Stimulated activated CD4-positive, alpha-beta T cell treated with anti-CD3 and anti-CD28 coated beads, Interleukin-1b, Interleukin-23, amount 100 ng/mL, for 24 hours (primary cell): ENCODE measurements at places on chromosomes 1 and 21.

- DNase-seq: peak; percentile 74
Observed at GRCh38 chr1:203504400-203505250, 10.7 kb downstream of the OPTC start.

DNA sequence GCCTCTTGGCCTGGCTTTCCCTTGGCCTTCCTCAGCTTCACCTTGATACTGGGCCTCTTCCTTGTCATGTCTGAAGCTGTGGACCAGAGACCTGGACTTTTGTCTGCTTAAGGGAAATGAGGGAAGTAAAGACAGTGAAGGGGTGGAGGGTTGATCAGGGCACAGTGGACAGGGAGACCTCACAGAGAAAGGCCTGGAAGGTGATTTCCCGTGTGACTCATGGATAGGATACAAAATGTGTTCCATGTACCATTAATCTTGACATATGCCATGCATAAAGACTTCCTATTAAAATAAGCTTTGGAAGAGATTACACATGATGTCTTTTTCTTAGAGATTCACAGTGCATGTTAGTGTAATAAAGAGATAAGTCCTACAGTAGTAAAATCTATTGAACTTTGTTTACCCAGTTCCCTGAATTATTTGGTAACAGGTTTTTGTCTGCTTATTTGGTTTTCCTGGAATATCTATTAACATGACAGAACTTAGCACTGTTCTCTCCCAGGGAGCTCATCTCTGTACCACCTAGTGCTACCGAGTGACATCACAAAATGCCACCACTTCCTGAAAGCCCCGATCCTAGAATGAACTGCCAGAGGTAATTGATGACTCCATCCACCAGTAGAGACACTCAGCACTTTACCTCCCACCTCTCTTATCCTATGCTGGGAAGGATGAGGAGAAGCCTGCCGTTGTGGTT lies 22.2 kb downstream of the UBE2T start:
- no peak for DNase-seq

- no peak for DNase-seq
Observed at GRCh38 chr21:29217818-29218291, 80.9 kb upstream of the BACH1 start.

DNA sequence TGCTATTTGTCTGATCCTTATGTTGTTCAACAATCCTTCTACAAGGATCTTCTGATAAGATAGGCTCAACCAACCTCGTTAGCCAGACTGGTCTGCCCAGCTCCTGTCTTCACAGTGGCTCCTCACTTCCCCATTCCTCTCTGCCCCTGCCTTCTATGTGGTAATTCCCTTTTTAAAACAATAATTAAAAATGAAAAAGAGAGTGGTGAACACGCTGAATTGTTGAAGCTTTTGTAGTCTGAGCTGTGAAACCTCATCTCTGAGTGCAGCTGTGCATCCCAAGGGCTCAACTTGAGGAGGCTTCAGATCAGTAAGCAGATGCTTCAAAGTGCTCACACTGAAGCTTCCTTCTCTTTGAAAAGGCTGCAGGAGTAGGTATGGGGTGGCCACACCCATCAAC lies 70.7 kb upstream of the JUN start:
- no peak for DNase-seq

- no peak for DNase-seq
Observed at GRCh38 chr1:12007204-12007603, 12.1 kb upstream of the MIIP start.

- DNase-seq: no peak
Observed at GRCh38 chr1:153945795-153946621, 510 bp downstream of the DENND4B start.

DNA sequence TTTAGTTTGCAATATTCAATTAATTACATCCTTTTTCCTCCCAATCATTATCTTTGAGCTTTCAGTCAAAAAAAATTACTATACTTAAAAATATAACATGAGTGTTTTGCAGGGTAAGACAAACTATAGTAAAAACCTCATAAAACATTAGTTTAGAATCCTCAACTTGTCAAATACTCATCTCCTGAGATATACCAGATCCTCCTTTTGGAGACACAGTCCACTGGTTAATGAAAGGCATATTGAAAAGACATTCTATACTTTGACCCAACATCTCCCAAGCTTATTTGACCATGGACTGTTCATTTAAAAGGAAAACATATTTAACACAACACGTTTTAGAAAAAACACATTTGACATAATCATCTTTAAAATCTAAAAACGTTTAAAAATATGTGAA lies 52.8 kb downstream of the NRIP1 start:
- DNase-seq: no peak

DNA sequence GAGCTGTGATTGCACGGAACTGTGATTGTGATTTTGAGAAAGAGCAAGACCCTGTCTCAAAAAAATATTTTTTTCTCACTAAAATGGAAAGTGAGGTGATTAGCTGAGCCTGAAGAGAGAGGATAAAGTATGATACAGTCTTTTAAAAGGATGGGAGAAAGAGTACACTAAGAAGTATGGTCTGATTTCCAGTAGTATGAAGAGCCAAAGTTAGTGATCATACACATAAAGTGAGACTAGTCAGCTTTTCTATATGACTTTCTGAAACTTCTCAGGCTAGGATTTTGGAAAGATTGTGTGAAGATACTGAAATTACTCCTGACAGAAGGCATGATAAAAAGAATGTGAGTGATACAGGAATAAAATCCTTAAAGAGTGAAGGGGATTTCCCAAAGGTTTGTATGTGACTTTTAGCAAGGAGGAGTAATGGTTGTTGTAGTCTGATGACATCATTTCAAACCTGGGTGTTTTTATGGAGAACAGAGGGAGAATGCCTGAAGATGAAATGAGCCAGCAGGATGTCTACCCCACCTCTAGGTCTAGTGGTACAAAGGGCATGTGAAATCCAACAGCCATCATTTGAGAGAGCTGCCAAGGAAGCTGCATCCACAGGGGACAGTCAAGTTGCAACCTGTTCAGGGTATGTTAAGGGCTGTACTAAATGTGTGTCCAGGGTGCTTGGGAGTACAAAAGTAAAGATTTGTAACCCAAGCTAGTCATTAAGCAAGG lies 157.7 kb downstream of the PIK3R3 start:
- no peak for DNase-seq

DNA sequence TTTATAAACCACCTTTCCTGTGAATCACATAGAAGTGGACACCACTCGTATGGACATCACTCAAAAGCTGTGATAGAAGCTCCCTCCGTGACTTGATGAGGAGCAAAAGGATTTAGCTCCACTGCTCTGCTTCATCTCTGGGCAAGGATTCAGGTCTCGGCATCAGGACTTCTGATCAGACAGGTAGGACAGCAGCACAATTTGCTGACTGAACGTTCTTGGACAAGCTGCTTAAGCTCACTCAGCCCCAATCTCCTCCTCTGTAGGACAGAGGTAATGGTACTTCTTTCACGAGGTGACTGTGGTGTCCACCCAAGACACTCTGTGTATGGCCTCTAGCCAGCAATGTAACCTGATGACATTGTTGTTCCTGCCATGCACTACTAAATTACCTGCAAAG lies 122.6 kb upstream of the AJAP1 start:
- DNase-seq: no peak

GRCh38 chr1:161733526-161733925 lies 12.2 kb downstream of the FCRLB start:
- DNase-seq: no peak

DNA sequence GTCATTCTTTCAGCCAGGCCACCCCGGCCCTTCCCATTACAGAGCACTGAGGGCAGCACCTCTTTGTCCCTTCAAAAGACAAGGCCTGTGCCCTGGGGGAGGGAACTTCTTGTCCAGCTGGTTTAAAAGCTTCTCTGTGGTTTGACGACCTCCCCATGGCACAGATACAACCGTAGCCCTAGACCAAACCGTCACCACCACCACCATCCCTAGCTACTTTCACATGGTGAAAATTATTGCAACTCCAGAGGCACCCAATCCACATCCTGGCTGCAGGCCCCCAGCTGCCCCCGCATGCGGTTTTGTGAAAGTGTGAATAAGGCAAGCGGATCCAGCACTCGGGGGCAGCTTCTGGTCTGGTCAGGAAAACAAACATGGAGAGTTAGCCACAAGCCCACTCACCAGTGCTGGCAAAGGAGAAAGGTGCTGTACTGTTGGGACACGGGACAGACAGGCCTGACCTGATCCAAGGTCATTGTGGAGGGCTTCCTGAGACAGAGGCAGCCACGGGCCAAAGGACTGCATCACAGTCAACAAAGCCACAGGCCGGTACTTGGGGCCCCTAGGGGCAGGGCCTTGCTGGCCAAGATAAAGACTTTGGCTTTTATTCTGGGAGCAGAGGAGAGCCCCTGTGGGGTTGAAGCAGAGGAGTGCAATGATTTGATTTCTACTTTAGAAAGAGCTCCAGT lies 31.2 kb downstream of the CDCA8 start:
- DNase-seq: no peak
